ENCODE measurements at places on chromosomes 1 and 21. TPM values are rescaled to one million over a fixed set of nuclear protein-coding genes. Genes with fewer than 3 reads are reported as not detected.

DNA sequence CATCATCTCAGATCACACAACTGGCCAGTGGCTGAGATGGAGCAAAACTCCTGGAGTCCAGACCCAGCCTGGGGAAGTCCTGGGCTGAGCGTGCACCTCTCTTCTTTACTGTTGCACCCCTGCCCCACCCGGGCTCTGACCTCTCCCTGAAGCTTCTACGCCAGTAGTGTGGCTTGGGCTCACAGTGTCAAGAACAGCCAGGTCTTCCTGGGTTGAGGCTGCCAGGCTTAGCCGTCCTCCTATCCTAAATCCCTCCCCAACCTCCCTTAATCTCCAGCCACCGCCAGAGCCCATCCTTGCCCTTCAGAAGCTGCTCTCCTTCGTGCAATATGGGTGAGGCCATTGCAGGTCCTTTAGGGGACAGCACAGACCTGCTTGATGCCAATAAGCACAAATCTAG is 399.2 kb upstream of the VAMP3 start:
- DNase-seq = peak; percentile 47

GRCh38 chr1:98126740-98127139 is 205.9 kb upstream of the DPYD start:
- DNase-seq = no peak

GRCh38 chr1:52022133-52022532 is 11.5 kb downstream of the KTI12 start:
- no peak for DNase-seq

DNA sequence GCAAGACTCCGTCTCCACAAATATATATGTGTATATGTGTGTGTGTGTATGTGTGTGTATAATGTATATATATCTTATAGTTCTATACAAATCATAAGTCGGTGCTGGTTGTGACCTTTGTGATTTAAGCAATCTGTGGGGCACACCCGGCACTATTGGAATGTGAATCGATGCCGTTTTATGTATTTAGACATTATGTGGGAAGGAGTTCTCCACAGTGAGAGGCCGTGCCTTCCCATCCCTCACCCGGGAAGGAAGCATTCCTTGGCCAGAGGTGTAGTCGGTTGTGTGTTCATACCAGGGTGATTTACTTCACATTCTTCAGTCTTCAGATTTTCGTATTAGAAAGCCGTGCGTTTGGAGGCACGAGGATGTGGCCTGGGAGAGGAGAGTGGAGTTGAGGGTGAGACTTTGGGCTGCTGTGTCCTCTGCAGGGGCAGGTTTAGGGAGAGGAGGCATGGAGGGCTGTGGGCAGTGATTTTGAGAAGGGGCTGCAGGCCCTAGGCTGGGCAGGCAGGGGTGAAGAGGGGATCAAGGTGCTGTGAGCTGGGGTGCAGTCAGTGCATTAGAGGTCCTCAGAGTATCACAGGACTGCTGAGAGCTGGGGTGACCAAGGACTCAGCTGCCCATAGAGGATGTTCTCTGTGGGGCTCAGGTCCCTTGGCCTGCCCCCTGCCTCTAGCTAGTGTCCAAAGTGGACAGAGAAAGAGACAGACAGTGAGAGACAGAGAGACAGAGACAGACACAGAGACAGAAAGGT is 57.7 kb downstream of the TRIM11 start:
- peak; percentile 40 for DNase-seq

DNA sequence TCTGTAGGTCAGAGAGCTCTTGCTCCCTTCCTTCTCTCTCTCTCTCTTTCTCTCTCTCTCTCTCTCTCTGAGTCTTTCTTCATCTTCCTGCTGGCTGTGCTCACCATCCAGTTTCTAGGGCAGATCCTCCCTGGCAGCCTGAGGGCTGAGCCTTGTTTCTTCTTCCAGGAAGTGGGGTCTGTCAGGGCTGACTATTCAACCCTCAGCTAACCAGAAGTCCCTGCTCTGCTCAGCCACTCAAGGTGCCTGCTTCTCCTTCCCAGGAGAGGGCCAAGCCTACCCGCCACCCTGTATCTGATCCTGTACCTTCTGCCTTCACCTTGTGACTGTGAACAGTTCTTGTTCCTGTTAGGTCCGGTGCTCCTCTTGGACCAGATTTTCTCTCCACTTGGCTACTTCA is 107.6 kb upstream of the ETV3 start:
- no peak for DNase-seq

DNA sequence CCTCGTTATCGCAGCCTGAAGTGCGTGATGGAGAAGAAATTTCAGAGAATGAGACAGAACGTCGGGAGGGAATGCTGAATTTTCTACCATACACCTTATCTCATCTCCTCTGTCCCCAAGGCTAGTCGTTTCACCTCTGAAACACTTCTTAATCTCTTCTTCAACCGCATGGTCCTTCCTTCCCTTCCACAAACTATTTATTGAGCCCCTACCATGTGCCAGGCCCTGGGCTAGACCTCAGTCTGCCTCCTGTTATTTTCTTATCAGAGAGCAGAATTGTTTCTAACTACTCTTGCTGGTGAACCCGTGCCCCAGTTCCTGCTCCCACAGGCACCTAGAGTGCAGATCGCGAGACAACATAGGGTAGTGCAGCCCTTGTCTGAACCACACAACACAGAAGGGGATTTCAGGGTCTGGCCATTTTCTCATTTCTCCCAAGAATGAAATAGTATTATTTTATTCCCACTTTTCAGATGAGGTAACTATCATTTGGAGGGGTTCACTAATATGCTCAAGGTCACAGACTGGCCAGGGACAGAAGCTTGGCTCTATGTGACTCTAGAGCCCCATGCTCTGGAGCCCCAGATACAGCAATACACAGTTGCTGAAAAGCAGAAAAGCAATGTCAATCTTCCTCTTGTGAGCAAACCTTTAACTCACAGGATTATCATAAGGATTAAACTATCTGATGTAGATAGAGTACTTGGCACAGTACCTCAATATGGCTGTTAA is 598 bp upstream of the ADIPOR1 start:
- DNase-seq = no peak

EVA1B gene
- 46.7 TPM for total RNA-seq

- DNase-seq = no peak
Measured at GRCh38 chr1:165365341-165365740, 8.8 kb upstream of the LMX1A start.

DNA sequence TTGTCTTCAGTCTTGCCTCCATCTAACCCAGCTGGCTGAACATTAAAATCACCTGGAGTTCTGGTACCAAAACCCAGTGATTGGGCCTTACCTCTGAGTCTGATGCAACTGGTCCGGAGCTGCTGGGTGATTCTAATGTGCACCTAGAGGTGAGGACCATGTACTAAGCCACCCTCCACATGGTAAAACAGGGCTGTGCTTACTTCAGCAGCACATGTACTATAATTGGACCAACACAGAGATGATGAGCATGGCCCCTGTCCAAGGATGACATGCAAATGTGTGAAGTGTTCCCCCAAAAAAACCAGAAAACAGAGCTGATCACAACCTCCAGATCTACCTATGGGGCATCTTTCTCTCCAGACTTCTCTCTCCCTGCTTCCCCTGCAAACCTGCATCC is 37.0 kb downstream of the ELK4 start:
- no peak for DNase-seq

DNA sequence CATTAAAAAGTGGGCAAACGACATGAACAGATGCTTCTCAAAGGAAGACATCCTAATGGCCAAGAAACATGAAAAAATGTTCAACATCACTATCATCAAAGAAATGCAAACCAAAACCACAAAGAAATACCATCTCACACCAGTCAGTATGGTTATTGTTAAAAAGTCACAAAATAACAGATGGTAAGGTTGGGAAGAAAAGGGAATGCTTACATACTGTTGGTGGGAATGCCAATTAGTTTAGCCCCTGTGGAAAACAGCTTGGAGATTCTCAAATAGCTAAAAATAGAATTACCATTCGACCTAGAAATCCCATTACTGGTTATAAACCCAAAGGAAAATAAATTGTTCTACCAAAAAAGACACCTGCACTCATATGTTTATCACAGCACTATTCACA is 369.4 kb downstream of the KCNH1 start:
- no peak for DNase-seq

ITPKB gene
- total RNA-seq = 61.2 TPM

FCRL1 gene
- total RNA-seq = not detected

DNA sequence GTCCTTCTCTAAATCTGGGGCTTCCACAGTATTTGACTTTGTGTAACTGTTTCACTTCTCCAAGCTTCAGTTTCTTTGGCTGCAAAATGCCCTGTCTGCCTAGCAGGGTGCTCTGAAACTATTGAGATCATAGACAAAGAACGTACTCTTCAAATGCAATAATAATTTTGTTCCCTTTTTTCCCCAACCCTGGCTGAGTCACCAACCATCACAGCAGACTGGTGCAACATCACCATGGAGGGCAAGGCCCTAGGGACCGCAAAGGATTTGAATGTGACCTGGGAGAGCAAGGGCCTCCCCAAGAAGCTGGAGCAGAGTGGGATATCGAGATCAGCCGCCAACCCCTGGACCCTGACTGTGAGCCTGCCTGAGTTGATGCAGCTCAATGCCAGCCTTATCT is 115.0 kb downstream of the FCRL5 start:
- no peak for DNase-seq

MAGI3 gene
- total RNA-seq = 22.2 TPM

GRCh38 chr1:55323760-55324159 is 108.6 kb upstream of the USP24 start:
- no peak for DNase-seq

- no peak for DNase-seq
Measured at GRCh38 chr1:41423511-41424191, 60.8 kb downstream of the EDN2 start.

GRCh38 chr1:115222616-115223402 is 115.2 kb downstream of the NGF start:
- DNase-seq = no peak

DNA sequence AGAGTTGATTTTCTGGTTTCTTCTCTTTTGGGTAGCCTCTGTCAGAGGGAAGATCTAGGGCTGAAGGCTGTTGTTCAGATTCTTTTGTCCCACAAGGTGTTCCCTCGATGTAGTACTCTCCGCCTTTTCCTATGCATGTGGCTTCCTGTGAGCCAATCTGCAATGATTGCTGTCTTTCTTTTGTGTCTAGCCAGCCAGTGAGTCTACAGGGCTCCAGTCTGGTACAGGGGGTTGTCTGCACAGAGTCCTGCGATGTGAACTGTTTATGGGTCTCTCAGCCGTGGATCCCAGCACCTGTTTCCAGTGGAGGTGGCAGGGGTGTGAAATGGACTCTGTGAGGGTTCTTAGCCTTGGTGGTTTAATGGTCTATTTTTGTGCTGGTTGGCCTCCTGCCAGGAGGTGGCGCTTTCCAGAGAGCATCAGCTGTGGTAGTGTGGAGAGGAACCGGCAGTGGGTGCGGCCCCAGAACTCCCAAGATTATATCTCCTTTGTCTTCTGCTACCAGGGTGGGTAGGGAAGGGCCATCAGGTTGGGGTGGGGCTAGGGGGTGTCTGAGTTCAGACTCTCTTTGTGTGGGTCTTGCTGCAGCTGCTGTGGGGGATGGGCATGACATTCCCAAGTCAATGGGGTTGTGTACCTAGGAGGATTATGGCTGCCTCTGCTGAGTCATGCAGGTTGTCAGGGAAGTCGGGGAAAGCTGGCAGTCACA is 81.3 kb upstream of the C21orf91 start:
- DNase-seq = no peak

DNA sequence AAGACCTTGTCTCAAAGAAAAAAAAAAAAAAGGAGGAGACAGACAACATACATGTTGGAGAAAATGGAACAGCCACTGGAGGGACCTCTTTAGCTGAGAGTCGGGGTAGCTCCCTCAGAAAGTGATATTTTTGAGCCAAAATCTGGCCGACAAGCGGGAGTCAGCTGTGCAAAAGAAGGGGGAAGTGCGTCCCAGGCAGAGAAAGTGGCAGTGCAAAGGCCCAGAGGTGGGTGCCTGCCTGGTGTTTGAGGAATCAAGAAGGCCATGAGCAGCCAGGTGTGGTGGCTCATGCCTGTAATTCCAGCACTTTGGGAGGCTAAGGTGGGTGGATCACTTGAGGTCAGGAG is 6.1 kb upstream of the CROCC start:
- DNase-seq = peak; percentile 65

- peak; percentile 52 for DNase-seq
Measured at GRCh38 chr1:7422966-7423365, 348.1 kb upstream of the VAMP3 start.

DNA sequence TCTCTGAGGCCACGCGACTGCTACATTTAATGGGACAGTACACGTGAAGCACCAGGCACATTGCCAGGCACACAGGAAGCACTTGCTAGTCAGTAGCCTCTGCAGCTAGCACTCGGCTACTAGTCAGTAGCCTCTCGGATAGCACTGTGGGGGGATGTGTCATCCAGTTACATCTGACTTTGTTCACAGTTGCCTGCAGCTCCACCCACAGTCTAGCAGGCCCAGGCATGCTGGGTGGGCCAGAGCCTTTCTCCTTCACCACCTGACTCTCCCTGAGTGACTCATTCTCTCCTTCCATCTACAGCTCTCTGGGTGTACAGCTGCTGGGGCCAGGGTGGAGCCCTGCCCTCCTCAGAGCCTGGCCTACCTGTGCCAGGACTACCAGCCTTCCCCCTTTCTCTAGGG is 51.5 kb downstream of the PTPRF start:
- no peak for DNase-seq

TGFB2 gene
- total RNA-seq = 6.3 TPM

GRCh38 chr1:192639607-192640368 is 3.8 kb downstream of the RGS13 start:
- DNase-seq = no peak

DNA sequence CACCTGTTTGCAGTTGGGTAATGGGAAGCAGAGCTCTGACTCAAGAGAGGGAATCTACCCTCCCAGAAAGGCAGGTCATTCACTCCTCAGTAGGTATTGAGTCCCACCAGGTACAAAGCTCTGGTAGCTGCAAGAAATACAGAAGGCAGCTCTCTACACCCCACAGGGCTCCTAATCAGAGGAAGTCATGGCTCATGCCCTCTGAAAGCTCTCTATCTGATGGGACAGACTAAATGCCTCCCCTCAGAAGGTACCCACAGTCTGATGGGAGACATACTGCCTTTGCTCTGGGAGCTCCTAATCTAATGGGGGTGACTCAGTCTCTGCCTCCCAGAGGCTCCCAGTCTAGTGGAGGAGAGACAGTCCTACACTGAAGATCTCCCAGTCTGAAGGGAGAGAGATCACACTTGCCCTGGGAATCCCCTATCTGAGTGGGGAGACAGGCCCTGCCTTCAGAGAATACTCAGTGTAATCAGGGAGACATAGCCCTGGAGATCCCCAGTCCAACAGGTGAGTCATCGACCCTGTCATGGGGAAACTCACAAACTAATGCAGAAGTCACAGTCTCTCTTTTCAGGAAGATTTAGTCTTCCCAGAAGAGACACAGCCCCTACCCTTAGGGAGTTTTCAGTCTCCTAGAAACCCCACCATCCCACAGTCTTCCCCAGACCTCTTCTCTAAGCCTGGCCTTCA is 23.7 kb downstream of the CAMK1G start:
- DNase-seq = no peak

- no peak for DNase-seq
Measured at GRCh38 chr1:220579317-220579716, 51.4 kb downstream of the MARK1 start.

IL12RB2 gene
- total RNA-seq = 0.99 TPM

RSPH1 gene
- 1.2 TPM for total RNA-seq

DNA sequence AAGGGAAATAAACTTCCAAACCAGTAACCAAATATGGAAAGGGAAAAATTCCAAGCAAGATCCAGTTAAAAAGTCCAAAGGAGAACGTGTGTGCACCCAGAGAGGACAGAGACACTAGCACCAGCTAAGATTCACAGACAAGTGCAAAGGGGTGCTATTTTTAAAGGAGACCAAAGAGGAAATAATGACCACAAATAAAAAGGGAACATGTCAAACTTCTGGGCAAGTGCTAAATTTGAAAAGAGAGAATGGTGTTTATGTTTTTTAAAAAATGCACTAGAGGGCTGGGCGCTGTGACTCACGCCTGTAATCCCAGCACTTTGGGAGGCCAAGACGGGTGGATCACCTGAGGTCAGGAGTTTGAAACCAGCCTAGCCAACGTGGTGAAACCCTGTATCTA is 8.6 kb downstream of the JAM2 start:
- no peak for DNase-seq

Measured in sigmoid colon (tissue), 7 donors.